ENCODE measurements at places on chromosomes 7 and 10. TPM values are rescaled to one million over a fixed set of nuclear protein-coding genes. Genes with fewer than 3 reads are reported as not detected.

Gene CCDC146
- total RNA-seq = 8.8 TPM

DNA sequence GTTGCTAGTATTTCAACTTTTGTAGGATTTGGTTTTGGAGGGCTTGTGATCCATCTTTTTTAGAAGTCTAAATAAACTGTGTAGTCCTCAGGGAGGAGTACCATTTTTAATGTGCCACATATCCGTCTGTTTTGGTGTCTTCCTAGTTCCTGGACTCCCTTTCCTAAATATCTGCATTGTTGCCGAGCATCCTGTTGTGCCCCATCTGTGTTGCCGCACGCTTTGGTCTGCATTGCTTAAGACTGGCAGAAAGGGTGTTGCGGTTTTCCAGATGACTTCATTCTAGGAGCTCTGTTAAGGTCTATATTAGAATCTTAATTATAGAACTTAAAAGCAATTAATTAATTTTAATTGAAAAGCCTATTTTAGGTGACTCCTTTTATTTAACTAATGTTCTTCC, 49.4 kb downstream of the RBM33 start:
- H3K4me1 ChIP-seq = peaks cover 29% of the 10 kb centered on the region
- H3K36me3 ChIP-seq = peaks cover 26% of the 10 kb centered on the region
- H3K4me3 ChIP-seq = no peak overlapping the region
- H3K27ac ChIP-seq = no peak overlapping the region
- DNase-seq = no peak
- H3K27me3 ChIP-seq = no peaks in the 10 kb centered on the region

- H3K27ac ChIP-seq = no peak overlapping the region
- H3K27me3 ChIP-seq = peaks cover 30% of the 10 kb centered on the region
- no peak overlapping the region for H3K4me3 ChIP-seq
- H3K4me1 ChIP-seq = no peaks in the 10 kb centered on the region
Measured at GRCh38 chr7:22827563-22827962, 4.9 kb upstream of the TOMM7 start.

DNA sequence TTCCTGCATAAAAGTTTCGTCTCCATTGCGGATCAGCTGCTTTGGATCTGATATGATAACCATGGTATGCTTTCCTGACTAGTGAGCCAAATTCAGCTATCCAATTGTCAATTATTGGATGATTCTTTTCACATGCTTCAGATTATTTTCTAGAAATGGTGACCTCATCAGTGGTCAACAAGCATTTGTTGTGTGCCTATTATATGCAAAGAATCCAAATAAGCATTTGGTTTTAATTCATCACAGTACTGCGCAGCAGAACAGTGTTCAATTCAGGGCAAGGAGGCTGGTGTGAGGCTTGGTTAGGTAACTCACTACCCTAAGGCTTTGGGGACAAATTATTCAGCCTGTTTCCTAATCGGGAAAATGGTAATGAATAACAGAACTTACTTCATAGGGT, 200.5 kb downstream of the SKAP2 start:
- peaks cover 50% of the 10 kb centered on the region for H3K4me1 ChIP-seq
- H3K27ac ChIP-seq = no peak overlapping the region
- DNase-seq = no peak
- no peaks in the 10 kb centered on the region for H3K36me3 ChIP-seq

DNA sequence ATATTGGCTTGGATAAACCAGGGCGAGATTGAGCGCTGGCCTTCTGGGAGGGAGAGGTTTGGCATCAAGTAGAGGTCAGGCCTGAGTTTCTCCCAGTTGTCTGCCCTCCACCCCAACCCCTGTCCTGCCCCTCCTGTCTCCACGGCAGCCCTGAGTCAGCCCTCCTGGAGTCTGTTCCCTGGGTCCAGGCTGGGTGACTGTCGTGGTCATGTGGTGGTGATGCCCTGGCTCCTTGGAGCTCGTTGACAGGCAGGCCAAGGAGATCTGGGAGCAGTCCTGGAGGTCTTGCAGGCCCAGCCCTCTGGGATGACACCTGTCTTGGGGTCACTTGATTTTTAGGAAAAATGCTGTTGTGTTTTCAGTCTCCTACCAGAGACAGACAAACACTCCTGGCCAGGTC, 53.6 kb upstream of the PODXL start:
- H3K4me1 ChIP-seq = no peaks in the 10 kb centered on the region
- no peak overlapping the region for H3K27ac ChIP-seq
- no peak overlapping the region for H3K4me3 ChIP-seq
- no peak for DNase-seq
- H3K36me3 ChIP-seq = no peaks in the 10 kb centered on the region

DNA sequence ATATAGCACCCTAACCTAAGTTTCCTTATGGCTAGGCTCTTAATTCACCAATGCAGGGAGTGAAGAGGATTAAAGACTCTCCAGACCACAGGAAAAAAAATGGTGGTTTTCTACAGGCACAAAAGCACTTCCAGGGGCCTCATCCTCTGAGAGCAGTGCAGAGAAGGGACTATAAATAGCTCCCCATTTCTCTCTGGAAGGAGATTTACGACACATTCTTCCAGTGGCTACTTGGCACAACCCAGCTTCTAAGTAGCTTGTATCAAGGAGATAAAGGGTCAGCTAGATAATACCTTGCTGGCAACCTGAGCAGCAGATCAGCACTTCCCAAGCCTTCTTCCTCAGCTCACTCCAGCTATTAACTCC, 73.5 kb downstream of the CRPPA start:
- DNase-seq = no peak
- no peaks in the 10 kb centered on the region for H3K27me3 ChIP-seq
- H3K4me3 ChIP-seq = no peak overlapping the region
- H3K36me3 ChIP-seq = peaks cover 16% of the 10 kb centered on the region

- no peaks in the 10 kb centered on the region for H3K36me3 ChIP-seq
- peaks cover 19% of the 10 kb centered on the region for H3K4me1 ChIP-seq
- H3K27me3 ChIP-seq = peaks cover 78% of the 10 kb centered on the region
Measured at GRCh38 chr7:151808400-151809145, 68.3 kb downstream of the PRKAG2 start.

DNA sequence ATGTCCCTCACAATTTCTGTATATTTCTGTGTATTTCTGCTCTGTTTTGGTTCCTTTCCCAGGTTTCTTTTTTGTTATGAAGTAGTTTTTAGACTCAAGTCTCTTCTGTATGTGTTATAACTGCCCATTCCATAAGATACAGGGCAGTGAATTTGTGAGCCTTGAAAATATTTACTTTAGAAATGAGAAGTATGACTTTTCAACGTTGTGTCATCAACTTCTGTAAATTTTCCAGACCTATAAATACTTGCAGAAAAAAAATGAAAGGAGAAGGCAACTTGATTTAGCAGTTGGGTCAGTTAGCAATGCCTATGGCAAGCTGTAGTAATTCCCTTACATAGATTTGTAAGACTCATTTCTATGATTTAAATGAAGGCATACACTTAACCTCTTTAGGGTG, 11.5 kb downstream of the EGFR start:
- DNase-seq = no peak
- peak overlapping the region; percentile 84 for H3K27ac ChIP-seq
- peaks cover 20% of the 10 kb centered on the region for H3K36me3 ChIP-seq
- peaks cover 87% of the 10 kb centered on the region for H3K4me1 ChIP-seq
- peak overlapping the region; percentile 43 for H3K4me3 ChIP-seq

Gene HECW1
- 0.17 TPM for total RNA-seq

DNA sequence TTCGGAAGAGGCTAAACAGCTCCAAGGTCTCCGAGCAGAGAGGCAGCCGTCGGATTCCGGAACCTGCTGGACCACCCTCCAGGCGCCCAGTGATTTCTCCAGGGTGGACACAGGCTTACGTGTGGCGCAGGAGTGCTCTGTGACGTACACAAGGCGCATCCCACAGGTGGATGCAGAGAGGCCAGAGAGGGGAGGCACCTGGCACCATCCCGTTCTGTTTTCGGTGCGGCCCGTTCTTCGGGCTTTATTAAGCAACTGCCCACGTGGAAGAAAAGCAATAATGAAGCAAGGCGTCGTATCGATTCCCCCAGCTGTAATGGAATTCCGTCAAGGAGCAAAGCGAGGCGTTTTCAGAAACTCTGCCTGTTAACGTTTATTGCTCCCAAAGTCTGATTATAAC, 163.6 kb downstream of the PTPRN2 start:
- no peaks in the 10 kb centered on the region for H3K27me3 ChIP-seq
- no peaks in the 10 kb centered on the region for H3K4me1 ChIP-seq
- DNase-seq = no peak

Gene ZYX
- total RNA-seq = 114 TPM

GRCh38 chr7:1872191-1873069, 202.4 kb downstream of the ELFN1 start:
- DNase-seq = no peak
- H3K36me3 ChIP-seq = peaks cover 22% of the 10 kb centered on the region
- no peaks in the 10 kb centered on the region for H3K4me1 ChIP-seq
- no peaks in the 10 kb centered on the region for H3K27me3 ChIP-seq

GRCh38 chr10:82564353-82565196, 689.6 kb downstream of the NRG3 start:
- no peaks in the 10 kb centered on the region for H3K27me3 ChIP-seq
- peak overlapping the region; percentile 41 for H3K4me3 ChIP-seq

Gene HKDC1
- 112 TPM for total RNA-seq

DNA sequence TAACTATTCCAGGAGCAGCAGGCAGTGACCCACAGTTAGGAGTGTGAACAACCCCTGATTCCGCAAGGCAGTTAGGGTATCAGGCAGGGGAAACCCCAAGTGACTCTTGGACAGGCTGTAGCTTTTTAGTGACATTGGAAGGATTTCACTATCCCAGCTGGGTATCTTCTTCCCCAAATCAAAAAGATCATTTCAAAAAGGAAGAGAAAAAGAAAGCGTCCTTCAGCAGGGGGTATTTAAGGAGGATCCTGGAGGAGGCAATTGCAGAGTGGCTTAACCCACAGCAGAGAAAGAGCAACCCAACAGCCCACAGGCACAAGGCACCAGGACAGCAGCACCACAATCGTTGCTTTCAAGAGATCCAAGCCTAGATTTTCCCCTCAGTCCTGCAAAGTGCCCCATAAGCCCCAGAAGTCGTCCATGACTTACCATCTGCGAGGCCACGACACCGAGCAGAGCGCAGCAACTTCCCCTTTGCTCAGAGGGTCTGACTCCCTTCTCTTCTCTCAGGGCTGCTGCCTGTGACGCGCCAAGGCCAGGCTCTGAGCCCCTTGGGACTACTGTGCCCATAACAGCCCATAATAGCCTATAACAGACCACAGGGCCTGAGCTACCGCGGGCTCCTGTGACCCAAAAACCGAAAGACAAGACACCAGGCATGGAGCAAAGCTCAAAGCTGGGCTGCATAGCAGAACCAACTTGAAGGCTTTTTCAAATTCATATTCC, 19.8 kb downstream of the PIK3AP1 start:
- no peak overlapping the region for H3K4me3 ChIP-seq
- no peak overlapping the region for H3K27ac ChIP-seq
- no peak for DNase-seq
- H3K36me3 ChIP-seq = peaks cover 5% of the 10 kb centered on the region
- H3K27me3 ChIP-seq = no peaks in the 10 kb centered on the region
- no peaks in the 10 kb centered on the region for H3K4me1 ChIP-seq

Gene C10orf53
- not detected for total RNA-seq
